ENCODE measurements at places on chromosomes 7 and 10. TPM values are rescaled to one million over a fixed set of nuclear protein-coding genes. Genes with fewer than 3 reads are reported as not detected.

Gene H2BK1
- 2.2 TPM for total RNA-seq

Gene SPDYE16
- total RNA-seq, result 0.71 TPM

Gene OR2F1
- not detected for total RNA-seq

Gene MYPN
- not detected for total RNA-seq

Gene IFRD1
- total RNA-seq, result 39.2 TPM

DNA sequence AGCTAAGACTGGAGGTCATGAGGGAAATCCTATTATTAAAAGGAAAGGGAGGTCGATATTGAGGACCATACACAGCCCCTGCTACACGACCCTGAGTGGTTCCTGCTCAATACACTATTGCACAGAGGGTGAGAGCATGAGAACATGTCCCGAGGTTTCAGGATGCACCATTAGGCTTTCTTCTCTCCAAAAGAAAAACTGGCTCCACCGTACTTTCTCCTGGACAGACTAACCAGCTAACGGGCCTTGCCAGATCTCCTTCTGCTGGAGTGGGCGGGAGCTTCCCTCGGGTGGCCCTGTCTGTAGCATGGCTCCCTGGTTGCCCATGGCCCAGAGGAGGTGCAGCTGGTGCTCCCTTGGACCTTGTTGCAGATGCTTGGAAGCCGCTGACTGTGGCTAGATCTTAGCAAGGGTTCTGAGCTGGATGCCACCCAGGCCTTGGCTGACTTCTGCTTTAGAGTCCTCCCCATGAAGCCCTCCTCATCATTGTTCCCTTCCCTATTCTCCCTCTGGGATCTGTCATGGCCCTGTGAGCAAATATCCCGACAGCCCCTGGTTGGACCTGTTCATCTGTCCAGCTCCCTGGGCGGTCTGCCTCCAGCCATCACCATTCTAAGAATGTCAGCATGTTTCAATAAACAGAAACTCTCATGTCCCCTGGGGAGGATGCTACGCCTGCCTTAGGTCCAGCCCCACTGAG lies 52.9 kb upstream of the SHH start:
- DNase-seq, result no peak

GRCh38 chr7:52154382-52154781 lies 837.8 kb upstream of the COBL start:
- no peak for DNase-seq

- no peak for DNase-seq
These were observed 69.8 kb downstream of the MAP3K8 start for GRCh38 chr10:30503700-30504266.

DNA sequence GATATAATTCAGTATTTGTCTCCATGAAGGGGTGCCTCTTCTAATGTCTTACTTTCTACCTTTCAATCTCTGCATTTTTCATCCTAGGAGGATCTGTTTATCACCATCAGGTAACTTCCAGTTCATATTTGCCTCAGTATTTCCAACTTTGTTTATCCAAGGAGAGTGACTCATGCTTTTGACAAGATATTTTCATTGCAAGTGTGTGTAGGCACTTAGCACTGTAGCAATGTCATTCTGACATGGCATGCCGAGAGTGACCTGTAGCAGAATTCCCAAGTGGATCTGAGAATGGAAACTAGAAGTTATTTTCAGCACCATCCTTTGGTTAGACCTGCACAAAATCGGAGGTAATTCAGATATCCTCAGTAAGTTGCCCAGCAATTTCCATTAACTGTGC lies 129.9 kb downstream of the INHBA start:
- no peak for DNase-seq

- DNase-seq, result no peak
These were observed 55.7 kb upstream of the AQP1 start for GRCh38 chr7:30855936-30856335.

DNA sequence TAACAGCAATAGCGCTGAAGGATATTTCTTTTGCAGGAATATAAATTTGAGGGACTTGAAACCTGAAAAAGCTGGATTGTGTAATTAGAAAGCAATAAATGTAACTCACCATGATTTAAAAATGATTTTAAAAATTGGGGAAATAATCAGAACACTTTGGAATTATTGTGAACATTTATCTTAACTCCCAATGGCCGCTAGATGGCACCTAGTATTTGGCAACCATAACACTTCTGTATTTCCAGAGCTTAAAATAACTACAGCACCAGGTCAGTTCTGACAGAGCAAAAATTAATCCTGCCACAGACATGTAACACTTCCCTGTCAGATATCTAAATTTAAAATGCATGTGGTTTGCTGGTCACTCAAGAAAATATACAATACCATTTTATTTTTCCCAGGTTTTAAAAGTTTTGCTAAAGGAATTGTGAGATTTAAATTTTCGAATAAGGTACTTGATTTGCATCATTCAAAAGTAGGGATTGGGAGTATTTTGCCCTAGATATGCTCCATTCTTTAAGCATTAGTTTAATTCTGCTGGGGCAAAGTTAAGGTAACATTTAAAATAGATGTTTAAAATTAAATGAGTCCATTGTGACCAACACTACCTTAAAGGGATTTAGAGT lies 144.5 kb downstream of the PPP1R3A start:
- DNase-seq, result no peak

- DNase-seq, result no peak
These were observed 50.5 kb upstream of the TCF7L2 start for GRCh38 chr10:112899391-112900065.

DNA sequence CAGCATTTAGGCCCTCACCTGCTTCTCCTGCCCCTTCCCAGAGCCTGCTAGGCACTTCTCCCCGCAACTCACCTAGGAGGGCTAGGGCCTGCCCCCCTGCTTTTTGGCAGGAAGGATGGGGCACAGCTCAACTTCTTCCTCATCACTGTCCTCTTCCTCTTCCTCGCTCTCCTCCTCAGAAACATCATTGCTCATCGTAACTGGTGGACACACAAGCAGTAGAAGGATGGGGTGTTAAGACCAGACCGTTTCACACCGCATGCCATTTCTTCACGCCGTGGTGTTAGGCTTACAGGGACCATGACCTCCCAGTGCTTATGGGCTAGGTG lies 1.6 kb downstream of the NPM3 start:
- no peak for DNase-seq
